Activated CD4-positive, alpha-beta T cell treated with anti-CD3 and anti-CD28 coated beads for 36 hours (primary cell): ENCODE measurements at places on chromosomes 1 and 21.

GRCh38 chr1:162560303-162561036 lies 1.1 kb upstream of the UAP1 start:
- DNase-seq: no peak

DNA sequence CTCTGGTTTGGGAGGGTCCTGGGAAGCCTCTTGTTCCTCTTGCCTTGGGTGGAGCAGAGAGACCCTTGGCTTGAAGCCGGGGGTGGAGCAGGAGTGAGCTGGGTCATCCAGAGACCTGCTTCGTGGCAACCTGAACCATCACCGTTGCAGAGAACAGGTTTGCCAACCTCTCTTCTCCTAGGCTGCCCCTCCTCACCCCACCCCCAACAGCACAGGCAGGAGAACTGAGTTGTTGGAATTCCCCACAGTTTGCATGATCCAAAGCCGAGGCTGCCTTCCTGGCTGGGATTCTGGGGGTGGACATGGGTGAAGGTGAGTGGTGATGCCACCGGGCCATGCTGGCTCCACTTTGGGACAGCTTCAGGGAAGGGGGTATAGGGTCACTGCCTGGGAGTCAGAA lies 2.2 kb downstream of the WNT4 start:
- DNase-seq: no peak

GRCh38 chr1:156065212-156065611 lies 4.3 kb downstream of the RAB25 start:
- peak; percentile 21 for DNase-seq

GRCh38 chr1:246200225-246200624 lies 306.9 kb downstream of the SMYD3 start:
- DNase-seq: no peak

DNA sequence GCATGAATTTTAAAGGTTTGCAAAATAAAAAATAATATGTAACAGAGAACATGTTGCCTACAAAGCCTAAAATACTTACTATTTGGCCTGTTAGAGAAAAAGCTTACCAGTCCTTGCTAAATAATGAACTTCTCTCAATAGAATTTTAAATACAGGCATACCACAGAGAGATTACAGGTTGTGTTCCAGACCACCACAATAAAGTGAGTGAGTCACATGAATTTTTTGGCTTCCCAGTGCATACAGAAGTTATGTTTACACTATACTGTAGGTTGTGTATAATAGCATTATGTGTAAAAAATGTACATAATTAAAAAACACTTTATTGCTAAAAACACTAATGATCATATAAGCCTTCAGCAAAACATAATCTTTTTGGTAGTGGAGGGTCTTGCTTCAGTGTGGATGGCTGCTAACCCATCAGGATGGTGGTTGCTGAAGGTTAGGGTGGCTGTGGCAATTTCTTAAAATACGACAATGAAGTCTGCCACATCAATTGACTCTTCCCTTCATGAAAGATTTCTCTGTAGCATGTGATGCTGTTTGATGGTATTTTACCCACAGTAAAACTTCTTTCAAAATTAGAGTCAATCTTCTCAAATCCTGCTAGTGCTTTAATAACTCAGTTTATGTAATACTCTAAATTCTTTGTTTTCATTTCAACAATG lies 48.6 kb downstream of the SCYL3 start:
- DNase-seq: no peak

- no peak for DNase-seq
Measured at GRCh38 chr1:170410401-170411166, 121.4 kb upstream of the GORAB start.

- DNase-seq: no peak
Measured at GRCh38 chr1:41853907-41854306, 64.8 kb downstream of the HIVEP3 start.

DNA sequence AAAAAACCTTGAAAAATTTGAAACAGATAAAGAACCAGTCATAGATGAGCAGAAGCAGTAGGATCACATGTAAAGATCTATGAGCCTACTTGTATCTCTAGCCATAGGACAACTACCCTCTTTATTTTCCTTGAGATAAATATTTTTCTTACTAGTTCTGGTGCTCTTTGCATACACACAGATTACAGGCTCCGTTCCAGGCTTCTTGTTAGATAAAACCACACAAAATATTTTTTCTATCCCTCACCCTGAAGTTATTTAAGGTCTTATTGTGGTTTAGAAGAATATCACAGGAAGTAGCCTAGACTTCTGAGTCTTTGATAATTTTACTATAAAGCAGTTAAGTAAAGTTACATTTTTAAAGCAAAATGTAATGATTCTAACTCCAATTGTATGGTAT lies 512.2 kb downstream of the NEGR1 start:
- no peak for DNase-seq

DNA sequence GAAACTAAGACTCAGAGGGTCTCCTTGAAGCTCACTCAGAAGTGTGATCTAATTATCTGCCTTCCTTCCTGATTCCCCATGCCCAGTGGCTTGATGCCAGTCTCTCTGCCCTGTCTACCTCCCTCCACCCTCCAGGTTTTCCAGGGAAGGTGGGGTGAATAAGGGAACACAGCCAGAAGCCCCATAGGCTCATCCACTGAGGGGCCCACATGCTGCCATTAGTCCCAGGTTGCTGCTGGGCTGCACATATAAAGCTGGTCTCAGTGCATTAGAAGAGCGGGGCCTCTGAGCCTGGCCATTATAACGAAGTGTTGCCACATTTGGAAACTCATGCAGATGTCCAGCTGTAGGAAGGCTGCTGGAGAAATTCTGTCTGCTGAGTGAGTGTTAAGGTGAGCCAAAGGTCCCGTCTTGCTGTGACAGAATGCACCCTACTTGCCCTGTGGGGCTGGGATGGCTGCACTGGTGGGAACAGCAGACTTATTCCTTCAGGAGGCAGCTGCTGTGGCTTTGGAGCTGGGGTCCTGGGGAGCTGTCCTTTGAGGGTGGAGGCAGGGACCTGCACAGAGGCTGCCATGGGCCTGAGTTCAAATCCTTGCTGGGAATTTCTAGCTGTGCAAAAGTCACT lies 2.9 kb downstream of the ADORA1 start:
- DNase-seq: no peak

GRCh38 chr1:31980835-31981455 lies 32.7 kb upstream of the KHDRBS1 start:
- DNase-seq: no peak

DNA sequence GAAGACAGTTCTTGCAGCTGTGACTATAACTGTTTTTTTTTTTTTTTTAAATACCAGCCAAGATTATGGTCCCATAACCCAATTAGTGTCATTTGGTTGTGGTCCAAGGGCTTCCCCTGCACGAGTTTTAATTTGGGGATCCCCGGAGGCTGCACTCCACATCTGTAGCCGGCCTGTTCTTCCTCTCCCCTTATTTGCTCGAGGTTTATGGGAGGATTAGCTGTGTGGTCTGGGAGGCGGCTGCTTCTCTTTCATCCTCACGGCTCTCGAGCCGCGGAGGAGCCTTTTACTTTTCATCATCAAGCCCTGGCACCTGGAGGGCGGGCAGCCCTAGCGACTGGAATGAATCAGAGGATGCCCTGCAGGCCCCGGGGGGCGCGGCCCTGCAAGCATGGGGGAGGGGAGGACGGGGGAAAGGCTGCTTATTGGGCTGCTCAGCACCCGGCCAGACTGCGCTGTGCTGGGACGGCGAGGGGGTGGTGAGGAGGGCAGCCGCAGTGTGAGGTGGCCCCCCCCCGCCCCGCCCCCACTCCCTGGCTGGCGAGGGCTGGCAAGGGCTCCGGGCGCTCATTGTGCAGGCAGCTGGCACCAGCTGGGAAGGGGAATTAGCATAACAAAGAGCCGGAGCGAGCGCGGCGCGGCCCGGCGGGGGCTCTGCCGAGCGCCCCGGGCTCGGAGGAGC lies 18.5 kb downstream of the SERTAD4 start:
- DNase-seq: peak; percentile 61

GRCh38 chr1:57916041-57916440 lies 492.2 kb upstream of the DAB1 start:
- DNase-seq: no peak

- no peak for DNase-seq
Measured at GRCh38 chr1:206680279-206680678, 4.4 kb upstream of the MAPKAPK2 start.

DNA sequence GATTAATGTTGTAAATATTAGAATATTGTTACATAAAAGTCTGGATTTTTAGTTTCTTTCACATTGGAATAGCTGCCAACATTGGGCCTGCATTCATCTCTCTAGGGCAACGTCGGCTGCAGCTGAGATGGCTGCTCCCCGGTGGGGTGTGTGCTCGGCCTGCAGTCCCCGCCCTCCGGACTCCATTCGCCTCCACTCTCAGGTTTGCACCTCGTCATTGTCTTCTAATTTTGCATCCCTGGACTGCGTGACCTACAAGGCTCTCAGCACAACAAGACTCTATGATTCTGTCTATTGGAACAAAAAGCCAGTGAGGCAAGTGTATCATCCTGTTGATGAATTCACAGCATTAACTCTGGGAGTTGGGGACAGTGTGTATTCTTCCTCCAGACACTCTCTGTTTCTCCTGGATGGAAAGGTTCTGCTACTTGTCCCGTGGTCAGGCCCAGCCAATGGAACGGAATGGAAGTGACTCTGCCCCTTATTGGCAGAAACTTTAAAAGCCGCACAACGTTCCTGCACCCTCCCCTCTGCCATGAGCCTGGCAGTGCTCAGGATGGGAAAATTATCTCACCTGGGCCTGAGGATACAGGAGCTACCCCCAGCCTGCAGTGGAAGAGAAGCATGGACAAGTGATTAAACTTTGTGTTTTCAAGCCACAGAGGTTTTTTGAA lies 105.0 kb upstream of the SAMD11 start:
- DNase-seq: no peak

GRCh38 chr1:54986025-54986424 lies 5.6 kb downstream of the TMEM61 start:
- DNase-seq: no peak

DNA sequence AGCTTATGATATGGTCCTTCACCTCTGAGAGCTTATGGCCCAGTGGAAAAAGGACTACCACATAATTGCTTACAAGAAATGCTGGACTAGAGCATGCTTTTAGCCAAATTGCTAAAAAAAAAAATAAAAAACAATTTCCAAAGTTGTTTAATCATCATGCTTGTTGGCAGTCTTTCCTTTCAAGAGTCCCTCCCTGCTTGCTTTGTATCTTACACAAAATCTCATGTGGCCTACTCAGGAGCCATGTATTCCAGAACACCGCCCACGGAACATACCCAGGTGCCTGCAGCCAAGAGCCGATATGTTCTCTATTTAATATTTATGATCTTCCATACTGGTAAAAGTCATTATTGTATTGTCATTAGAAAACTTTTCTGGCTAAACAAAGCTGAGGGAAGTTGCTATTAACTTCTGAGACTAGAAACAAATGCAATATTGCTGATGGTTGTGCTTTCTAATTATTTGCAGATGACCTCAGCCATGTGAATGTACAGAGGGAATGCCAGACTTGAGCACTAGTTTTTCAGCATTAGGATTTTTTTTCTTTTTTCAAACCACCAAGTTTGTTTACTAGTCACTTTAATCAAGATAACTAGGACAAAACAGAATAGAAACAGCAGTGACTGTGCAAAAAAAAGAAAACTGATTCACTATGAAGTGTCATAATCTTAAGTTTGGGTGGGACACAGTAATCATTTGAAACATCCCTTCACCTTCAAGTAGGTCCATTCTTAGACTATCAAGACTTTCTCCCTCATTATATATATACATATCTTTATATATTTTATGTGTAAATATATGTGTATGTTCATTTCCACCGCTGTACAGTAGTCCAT lies 129.3 kb upstream of the GORAB start:
- DNase-seq: no peak

- DNase-seq: no peak
Measured at GRCh38 chr1:192697771-192698170, 61.8 kb downstream of the RGS13 start.

GRCh38 chr1:87478231-87478630 lies 149.6 kb downstream of the LMO4 start:
- DNase-seq: no peak

GRCh38 chr1:164971921-164972415 lies 384.5 kb downstream of the LMX1A start:
- DNase-seq: no peak

- no peak for DNase-seq
Measured at GRCh38 chr1:67801903-67802302, 31.4 kb downstream of the GNG12 start.

DNA sequence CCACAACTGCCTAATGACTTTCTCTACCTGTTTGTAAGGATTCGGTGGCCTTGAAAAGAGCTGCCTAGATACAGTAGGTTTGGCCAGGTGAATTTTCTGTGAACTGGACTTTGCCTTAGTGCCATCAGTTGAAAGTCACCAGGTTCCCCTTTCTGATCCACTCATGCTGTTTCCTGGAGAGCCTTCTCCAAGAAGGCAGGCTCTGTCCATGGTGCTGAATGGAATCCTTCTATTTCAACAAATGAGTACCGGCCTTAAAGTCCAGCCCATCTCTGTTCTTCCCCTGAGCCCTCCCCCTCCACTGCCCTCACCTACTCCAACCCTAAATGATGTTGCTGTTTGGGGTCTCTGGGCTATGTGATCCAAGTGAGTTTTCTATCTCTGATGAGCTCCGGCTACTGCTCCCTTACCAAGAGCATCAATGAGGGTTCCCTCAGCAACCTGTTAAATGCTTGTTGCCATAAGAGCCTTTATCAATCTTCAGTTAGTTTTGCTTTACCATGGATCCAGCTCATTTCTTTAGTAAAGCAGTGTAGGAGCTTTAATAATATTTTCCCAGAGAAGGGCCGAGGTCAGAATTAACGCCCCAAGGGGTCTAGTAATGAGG lies 500.4 kb downstream of the PTPRU start:
- DNase-seq: peak; percentile 45

DNA sequence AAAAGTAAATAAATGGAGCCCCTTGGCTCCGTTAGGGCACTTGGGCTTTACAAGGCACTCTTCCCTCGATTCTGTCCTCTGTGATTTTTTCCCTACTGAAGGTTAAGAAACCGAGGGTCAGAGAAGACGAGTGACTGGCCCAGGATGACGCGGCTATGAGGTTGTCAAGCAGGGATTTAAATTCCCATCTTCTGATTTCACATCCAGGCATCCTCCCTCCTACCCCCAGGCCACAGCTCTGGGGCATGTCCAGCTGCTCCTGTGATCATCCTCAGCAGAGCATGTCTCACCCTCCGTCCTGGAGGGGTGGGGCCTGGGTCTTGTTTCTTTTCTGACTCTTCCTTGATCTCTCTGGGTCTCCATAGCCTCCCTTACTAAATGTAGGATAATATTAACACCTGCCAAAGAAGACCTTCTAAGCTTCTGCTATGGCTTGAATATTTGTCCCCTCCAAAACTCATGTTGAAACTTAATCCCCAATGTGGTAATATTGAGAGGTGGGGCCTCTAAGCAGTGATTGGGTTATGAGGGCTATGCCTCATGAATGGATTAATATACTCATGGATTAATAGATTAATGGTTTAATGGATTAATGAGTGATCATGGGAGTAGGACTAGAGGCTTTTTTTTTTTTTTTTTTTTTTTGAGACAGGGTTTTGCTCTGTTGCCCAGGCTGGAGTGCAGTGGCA lies 4.6 kb downstream of the CRYBG2 start:
- DNase-seq: no peak

- DNase-seq: no peak
Measured at GRCh38 chr1:85975912-85976371, 180.6 kb downstream of the COL24A1 start.

DNA sequence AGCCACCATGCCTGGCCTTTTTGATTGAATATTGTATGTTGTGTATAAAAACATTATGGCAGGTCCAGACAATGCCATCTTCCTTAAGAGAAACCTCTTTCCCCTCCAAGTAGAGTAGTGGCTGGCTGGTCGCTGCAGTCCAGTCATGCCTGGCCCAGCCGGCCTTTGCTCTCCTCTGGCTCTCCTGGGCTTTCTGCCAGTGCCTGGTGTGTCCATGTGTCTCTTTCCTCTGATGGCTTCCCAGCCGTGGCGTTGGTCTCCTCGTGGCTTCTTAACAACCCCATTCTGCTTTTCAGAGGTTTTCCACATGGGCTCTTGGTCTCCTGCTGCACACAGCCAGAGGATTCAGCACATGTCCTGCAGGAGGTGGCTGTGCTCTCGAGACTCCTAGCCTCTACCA lies 58.7 kb downstream of the DIP2A start:
- no peak for DNase-seq
